Astrocyte of the spinal cord (primary cell): ENCODE measurements at places on chromosomes 1 and 21.

GRCh38 chr1:69082312-69082711 is 485.4 kb upstream of the LRRC7 start:
- no peak for DNase-seq

DNA sequence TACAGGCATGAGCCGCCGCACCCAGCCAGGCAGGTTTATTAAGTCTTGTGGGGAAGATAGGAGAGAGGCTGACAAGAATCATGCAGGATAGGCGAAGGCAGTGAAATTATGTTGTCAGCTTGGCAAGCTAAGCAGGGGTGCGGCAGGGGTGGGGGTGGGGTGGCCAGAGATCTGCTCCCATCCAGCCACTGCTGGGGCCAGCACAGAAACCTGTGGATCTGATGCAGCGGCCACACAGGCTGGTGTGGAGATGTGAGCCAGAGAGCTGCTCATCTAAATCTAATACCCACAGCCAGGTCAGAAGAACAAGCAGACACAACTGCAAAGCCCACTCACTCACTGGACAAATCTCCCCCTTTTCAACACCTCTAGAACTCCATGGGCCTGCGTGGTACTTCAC is 68.7 kb downstream of the KCTD3 start:
- DNase-seq, result no peak

- no peak for DNase-seq
These were observed 1.4 kb upstream of the MYOG start for GRCh38 chr1:203086992-203087763.

GRCh38 chr1:195251900-195252299 is 1356.3 kb downstream of the KCNT2 start:
- DNase-seq, result no peak

DNA sequence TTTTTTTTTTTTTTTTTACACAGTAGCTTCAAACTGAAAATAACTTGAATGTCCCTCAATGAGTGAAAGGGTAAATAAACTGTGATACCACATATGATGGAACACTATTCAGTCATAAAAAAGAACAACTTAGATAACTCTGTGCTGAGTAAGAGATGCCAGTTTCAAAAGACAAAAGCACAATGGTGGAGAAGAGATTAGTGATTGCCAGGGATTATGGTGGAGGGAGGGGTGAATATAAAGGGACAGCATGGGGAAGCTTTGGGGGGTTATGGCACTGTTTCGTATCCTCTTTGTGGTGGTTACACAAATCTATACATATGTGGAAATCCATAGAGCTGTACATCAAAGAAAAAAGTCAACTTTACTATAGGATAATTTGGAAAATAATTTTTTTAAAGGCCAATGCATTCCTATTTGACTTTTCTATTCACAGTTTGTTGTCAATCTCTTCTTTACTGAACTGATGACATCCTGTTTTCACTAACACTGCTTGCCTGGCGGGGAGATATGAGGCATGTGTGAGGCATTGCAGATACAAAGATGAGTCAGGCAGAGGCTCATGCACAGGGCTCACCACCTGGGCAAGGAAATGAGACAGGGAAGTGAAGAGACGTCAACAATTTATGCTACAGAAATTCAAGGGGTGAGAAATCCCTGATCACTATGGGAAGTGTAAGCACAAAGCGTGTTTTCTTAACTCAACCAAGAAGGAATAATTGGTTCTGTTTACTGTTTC is 302.7 kb downstream of the DUSP10 start:
- DNase-seq, result peak; percentile 78

DNA sequence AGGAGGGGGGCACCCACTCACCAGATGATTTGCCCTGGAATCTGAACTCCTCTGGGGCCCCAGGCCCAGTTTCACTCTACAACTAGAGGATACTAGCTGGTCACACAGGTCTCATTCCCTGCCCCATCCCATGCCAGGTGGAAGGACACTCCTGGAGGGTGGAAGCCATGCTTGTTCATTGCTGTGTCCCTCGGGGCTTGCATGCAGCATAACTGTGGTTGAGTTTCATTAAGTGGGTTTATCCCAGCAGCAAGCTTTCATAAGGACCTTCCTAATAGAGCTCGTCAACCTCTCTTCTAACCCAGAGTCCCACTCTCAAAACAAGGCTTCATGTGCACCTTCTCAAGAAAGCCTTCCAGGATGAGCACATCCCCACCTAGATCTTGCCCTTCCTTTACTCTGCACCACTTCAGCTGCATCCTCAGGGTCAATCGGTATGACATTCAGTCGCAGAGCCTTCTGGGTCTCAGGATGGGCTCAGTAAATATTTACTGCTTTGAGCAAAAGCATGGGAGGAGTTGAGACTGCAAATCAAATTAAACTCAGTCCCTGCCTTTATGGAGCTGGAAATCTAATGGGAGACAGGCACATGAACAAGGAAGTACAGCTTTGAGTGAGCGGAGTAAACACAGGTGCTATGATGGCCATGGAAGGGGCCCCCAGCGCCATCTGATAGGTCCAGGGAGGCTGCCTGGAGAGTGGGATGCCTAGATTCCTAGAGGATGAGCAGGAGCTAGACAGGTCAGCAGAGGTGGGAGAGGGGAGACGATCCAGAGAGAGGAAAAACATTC is 32.3 kb downstream of the LAMB3 start:
- no peak for DNase-seq

- no peak for DNase-seq
These were observed 11.7 kb upstream of the RGS2 start for GRCh38 chr1:192797143-192797542.

- DNase-seq, result no peak
These were observed 845.6 kb downstream of the ADGRL2 start for GRCh38 chr1:82646336-82646735.

DNA sequence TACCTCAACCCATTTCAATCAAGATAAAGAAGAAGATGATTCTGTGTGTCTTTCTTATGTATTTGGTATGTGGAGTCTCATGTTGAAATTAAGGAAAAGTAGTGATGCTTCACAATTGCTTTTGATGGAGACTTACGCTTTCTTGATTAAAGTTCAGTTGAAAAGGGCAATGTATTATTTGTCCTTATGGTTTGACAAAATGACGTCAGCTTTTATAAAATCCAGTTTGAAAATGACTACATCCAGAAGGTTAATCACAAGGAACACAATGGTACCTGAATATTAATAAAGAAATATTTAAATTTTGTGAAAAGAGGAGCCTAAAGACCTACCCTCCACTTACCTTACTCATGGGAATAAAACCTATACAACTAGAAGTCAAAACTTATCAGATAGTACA is 4.4 kb downstream of the KRTAP26-1 start:
- DNase-seq, result no peak

DNA sequence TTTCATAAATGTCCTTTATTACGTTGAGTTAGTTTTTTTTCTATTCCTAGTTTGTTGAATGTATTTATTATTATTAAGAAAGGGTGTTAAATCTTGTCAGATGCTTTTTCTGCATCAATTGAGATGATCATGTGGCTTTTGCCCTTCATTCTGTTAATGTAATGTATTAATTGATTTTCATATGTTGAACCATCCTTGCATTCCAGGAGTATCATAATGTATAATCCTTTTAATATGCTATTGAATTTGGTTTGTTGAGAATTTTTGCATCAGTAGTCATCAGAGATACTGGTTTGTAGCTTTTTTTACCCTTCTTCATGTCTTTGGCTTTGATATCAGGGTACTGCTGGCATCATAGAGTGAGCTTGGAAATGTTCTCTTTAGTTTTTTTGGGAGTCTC is 100.0 kb downstream of the POFUT2 start:
- DNase-seq, result no peak

GRCh38 chr1:183592733-183593132 is 2.5 kb upstream of the NCF2 start:
- no peak for DNase-seq

- DNase-seq, result no peak
These were observed 10.7 kb upstream of the BSDC1 start for GRCh38 chr1:32404946-32405345.

- no peak for DNase-seq
These were observed at the start of gene BECN2 for GRCh38 chr1:241957692-241958494. Gene BECN2 (plus strand): TSS chr1:241957767. CDS start chr1:241957767, 0 bp downstream.

DNA sequence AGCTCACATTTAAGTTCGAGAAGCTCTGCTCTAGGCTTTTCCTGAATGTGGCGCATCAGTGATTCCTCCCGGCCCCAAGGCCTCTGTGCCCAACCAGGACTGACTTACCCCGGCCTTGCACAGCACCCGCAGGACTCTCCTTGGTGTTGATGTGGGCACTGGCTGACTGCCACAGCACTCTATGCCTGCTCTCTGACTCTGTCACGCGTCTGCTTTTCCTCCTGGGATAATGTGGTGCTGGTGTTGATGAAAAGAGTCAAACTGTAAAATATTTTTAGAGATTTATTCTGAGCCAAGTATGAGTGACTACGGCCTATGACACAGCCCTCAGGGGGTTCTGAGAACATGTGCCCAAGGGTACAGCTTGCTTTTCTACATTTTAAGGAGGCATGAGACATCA is 15.5 kb upstream of the SLC2A5 start:
- DNase-seq, result no peak

DNA sequence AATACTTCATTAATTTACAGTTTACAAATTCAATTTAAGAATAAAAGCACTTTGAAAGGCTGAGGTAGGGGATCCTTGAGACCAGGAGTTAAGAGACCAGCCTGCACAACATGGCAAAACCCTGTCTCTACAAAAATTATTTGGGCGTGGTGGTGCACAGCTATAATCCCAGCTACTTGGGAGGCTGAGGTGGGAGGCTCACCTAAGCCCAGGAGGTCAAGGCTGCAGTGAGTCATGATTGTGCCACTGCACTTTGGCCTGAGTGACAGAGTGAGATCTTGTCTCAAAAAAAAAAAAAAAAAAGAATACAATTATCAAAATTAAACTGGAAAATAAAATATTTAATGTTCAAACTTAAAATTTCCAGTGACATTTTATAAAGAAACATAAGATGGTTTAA is 72.2 kb downstream of the USP1 start:
- no peak for DNase-seq

- peak; percentile 50 for DNase-seq
These were observed 41.1 kb downstream of the SLC35F3 start for GRCh38 chr1:233945573-233945972.

DNA sequence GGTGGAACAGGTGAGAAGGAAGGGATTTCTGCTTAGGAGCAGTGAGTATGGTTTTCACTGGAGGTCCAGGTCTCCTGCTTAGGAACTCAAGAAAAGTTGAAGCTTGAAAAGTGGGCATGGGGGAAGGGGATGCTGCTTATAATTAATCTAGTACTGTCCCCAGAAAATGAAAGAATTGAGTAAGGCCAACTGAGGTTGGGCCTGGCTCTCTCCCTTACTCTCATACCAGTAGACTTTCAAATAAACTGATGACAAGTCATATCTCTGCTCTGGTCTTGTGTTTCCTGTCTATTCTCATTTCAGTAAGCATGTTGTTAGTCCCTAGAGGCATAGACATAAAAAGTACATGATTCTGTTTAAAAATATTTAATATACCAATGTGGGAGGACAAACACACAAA is 26.4 kb downstream of the CD48 start:
- no peak for DNase-seq

GRCh38 chr1:80926531-80926930 is 874.2 kb upstream of the ADGRL2 start:
- no peak for DNase-seq

DNA sequence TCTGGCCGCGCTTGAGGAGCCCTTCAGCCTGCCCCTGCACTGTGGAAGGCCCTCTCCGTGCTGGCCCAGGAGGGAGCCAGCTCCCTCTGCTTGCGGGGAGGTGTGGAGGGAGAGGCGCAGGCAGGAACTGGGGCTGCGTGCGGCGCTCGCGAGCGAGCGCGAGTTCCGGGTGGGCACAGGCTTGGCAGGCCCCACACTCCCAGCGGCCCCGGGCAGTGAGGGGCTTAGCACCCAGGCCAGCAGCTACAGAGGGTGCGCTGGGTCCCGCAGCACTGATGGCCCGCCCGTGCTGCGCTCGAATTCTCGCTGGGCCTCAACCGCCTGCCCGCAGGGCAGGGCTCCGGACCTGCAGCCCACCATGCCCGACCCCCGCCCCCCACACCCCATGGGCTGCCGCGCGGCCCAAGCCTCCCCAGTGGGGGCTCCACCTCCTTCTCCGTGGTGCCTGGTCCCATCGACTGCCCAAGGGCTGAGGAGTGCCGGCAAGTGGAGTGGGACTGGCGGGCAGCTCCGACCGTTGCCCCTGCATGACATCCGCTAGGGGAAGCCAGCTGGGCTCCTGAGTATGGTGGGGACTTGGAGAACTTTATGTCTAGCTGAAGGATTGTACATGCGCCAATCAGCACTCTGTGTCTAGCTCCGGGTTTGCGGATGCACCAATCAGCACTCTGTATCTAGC is 46.0 kb downstream of the COL24A1 start:
- no peak for DNase-seq

GRCh38 chr1:101592845-101593244 is 356.0 kb downstream of the S1PR1 start:
- DNase-seq, result peak; percentile 84
